ENCODE measurements at places on chromosomes 3 and 15.

- no peak for DNase-seq
These were observed 478.0 kb upstream of the ARRDC4 start for GRCh38 chr15:97482521-97482920.

DNA sequence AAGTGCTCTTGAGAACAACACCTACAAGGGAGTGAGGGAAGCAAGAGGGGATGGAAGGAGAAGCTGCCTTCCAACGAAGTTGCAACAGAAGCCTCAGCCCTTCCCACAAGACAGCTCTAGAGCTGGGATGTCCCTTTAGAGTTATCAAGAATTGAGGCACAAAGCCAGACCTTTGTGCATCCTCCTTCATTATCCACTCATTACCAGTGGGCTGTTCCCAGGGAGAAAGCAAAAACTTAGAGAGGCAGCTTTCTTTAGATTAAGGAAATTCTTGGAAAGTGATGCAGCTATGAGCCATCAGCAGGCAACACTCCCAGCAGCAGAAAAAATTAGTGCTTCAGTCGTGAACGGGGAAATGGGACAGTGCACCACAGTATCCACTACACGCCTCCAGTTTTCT, 10.6 kb upstream of the CD96 start:
- DNase-seq: no peak

- no peak for DNase-seq
These were observed 90.4 kb upstream of the PHLDB2 start for GRCh38 chr3:111768571-111769100.

GRCh38 chr15:47689660-47690059, 27.6 kb upstream of the SEMA6D start:
- DNase-seq: no peak

GRCh38 chr15:43168192-43169107, 16.8 kb upstream of the CCNDBP1 start:
- no peak for DNase-seq

All from putamen (tissue), 1 donor.